IgD-negative memory B cell (primary cell): ENCODE measurements at places on chromosomes 5 and 9. TPM values are rescaled to one million over a fixed set of nuclear protein-coding genes. Genes with fewer than 3 reads are reported as not detected.

Gene IRGM
- polyA plus RNA-seq = not detected

Gene ANKRD34B
- polyA plus RNA-seq = not detected

Gene PCDHGB4
- 0.08 TPM for polyA plus RNA-seq

Gene FOXD1
- polyA plus RNA-seq = not detected

Gene GLDC
- 1.0 TPM for polyA plus RNA-seq

Gene ZNF354C
- polyA plus RNA-seq = 0.41 TPM

Gene CCL27
- not detected for polyA plus RNA-seq

Gene ADGRD2
- not detected for polyA plus RNA-seq

Gene CTXN3
- not detected for polyA plus RNA-seq

Gene SLC34A3
- polyA plus RNA-seq = not detected

Gene FEM1C
- 2.9 TPM for polyA plus RNA-seq

Gene TLN1
- polyA plus RNA-seq = 106 TPM

Gene UBE2D2
- polyA plus RNA-seq = 313 TPM

Gene CCDC183
- 0.78 TPM for polyA plus RNA-seq

Gene FAM78A
- polyA plus RNA-seq = 18.3 TPM

Gene MELK
- not detected for polyA plus RNA-seq

Gene C9orf57
- polyA plus RNA-seq = not detected

Gene CAMK2A
- polyA plus RNA-seq = not detected

Gene CCDC180
- not detected for polyA plus RNA-seq

Gene IL4
- not detected for polyA plus RNA-seq

Gene TSLP
- not detected for polyA plus RNA-seq

Gene KCNV2
- polyA plus RNA-seq = not detected

Gene PPP2R2B
- 0.14 TPM for polyA plus RNA-seq

Gene IFNK
- not detected for polyA plus RNA-seq

Gene SLC36A3
- polyA plus RNA-seq = not detected

Gene LMAN2
- 171 TPM for polyA plus RNA-seq
